SW480 (cell line): ENCODE measurements at places on chromosomes 16 and 17.

GRCh38 chr16:25065899-25066298, 45.6 kb upstream of the LCMT1 start:
- peak; percentile 6 for DNase-seq

DNA sequence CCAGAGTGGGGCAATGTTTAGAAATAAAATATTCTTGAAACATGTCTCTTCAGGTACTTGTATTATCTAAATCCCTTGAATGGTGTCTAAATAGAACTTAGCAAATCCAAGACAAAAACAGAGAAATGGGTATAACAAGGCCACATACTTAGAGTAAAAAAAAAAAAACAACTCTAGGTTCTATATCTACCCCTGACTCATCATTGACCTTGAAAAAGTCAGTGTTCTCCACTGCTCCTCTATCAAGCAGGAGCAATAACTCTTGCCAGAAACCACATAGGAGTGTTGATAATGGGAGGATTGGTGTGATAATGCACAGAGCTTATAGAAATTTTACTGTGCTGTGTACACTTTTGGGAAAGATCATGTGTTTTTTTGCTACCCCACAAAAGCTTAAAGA, 296.6 kb upstream of the PMFBP1 start:
- no peak for DNase-seq

- no peak for DNase-seq
Observed at GRCh38 chr17:47973541-47973940, 2.6 kb downstream of the CDK5RAP3 start.

DNA sequence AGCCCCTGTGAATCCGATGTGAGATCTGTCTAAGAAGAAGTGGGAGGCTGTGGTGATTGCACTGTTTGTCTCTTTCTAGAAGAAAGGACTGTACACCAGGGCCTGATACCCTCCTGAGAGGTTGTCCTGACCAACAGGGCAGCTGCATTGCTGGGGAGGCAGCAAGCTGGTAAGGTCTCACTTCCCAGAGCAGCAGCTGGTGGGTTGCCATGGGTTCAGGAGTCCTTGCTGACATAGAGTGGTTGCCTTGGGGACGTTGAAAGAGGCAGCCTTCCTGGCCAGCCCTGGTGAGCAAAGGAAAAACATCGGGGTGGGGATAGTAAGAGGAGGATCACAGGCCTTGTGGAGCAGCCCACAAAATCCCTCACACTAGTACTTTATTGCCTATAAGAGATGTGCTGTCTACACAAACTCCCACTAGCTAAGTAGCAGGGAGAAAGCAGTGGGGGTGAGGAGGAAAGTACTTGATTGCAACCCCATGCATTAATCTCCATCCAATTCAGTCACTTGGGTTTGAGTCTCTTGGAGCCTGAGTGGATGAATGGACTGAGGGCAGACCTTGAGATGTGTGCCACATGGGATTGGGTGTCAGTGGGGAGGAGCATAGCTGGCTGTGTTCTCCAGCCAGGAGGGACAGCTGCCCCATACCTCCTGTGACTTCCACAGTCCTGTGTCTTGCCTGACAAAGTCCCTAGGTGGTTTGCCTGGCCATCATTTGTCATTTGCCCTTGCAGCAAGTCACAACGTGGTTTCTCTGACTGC, 143.8 kb upstream of the RPL38 start:
- no peak for DNase-seq

DNA sequence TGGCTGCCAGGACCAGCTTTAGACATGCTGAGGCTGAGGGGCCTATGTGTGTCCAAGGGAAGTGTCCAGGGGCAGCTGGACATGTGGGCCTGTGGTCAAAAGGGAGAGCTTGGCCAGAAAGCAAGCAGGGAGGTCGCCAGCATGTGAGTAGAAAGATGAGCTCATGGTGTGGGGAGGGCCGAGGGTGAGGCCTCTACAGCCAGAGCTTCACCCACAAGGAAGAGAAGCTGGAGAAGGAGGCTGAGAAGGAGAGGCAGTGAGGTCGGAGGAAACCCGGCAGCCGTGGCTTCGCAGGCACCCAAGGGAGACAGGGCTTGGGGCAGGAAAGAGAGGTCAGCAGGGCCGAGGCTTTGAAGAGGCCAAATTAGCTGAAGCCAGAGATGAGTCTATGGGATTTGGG, 4.0 kb upstream of the HSD11B2 start:
- no peak for DNase-seq

DNA sequence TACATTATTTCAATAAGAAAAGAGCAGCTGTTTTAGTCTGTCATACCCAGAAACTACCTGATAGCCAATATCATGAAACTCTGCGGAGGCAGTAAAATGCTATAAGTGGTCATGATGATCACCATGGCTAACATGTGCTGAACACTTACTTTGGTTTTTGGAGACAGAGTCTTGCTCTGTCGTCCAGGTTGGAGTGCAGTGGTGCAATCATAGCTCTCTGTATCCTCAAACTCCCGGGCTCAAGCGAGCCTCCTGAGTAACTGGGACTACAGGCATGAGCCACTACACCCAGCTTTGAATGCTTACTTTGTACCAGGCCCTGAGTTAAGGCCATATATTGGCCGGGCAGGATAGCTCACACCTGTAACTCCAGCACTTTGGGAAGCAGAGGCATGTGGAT, 101.2 kb upstream of the DHX40 start:
- no peak for DNase-seq

DNA sequence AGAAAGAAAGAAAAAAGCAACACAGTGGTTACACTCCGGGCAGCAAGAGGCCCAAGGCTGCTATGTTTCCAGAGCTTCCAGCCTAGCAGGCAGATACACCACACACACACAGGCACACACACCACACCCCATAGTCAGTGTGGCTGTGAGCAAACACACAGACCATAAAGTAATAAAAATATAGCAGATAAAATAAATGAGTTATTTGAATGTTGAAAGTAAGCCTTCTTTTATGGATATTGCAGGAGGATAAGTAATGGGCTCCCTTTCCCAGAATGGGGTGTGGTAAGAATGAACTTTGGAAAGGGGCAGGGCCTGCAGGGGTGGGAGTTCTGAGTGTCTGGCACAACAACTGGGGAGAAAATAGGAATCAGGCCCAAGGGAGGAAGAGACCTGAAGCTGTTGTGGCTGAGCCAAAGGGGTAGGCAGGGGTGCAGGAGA, 4.8 kb upstream of the CDK5RAP3 start:
- DNase-seq: peak; percentile 72
